ENCODE measurements at places on chromosomes 5 and 9.

- DNase-seq, result no peak
These were observed 13.5 kb downstream of the EFCAB9 start for GRCh38 chr5:172207511-172207910.

- no peak for DNase-seq
These were observed 56.0 kb upstream of the UBTD2 start for GRCh38 chr5:172339264-172340180.

DNA sequence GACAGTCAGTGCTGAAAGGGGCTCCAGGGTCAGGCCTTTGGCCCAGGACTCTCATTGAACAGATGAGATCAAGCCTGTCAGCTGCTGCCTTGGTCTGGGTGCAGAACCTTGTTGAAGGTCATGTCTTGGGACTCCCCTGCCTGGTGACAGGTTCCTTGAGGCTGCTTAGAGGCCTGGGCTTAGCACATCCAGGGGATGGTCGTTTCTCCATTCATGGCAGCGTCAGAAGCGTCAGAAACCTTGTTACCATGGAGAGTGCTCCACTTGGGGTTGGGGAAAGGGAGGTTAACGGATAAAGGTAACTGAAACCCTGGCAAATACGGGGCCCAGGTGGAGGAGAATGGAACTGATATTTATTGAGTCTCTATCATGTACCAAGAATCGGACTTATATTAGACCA lies 8.8 kb downstream of the ARPC5L start:
- no peak for DNase-seq

DNA sequence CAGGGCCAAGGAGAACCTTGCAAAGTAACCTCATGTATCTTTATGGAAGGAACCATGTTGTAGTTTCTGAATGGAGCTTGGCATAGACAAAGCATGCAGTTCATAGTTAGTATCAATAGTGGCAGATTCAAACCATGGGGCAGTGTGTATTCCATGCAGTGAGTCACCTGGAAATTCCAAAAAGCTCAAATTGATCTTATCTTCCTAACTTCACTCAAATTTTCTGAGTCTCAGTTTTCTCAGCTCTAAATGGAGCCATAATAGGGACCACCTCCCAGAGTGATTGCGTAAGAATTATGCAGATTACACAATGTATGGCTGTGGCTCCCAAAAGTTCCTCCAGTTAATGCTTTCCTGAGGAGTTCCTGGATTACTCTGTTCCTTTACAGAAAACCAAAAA lies 549.9 kb upstream of the KLF4 start:
- DNase-seq, result no peak

DNA sequence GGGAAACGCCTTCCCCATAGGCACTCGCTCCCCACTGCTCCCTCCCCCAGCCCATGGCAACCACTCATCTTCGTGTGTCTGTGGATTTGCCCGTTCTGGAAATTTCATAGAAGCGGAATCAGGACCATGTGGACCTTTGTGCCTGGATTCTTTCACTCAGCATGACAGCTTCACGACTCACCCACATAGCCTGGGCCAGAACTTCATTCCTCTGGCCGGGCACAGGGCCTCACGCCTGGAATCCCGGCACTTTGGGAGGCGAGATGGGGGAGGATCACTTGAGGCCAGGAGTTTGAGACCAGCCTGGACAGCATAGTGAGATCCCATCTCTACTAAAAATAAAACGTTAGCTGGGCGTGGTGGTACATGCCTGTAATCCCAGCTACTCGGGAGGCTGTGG lies 12.1 kb upstream of the DIPK1B start:
- no peak for DNase-seq

DNA sequence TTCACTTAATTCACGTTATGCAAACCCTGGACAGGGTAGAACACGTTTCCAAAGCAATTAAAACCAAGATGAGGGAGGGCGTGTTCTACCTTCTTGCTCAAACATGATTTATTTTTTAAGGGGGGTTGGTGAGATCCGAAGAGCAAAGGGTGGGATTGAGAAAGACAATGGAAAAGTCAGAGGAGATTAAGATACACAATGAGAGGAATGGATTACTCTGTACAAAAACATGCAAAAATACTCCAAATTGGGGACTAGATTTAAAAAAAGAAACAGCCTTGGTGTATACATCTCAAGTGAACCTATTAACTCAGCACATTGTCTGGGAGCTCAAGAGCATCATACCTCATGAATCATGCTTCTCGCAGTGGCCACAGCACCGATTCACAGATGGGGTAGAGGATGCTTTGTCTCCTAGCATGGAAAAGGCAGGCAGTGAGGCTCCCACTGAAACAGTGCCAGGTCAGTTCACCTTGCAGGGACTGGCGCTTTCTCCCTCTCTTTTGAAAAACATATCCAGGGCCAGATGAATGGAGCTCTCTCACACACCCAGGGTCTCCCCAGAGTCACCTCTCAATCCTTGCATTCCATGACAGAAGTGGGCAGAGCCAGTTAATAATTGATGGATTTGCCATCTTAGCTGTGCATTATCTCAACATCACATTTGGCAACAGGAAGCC lies 459.7 kb downstream of the BNC2 start:
- DNase-seq, result no peak

- no peak for DNase-seq
These were observed 535.6 kb upstream of the MEF2C start for GRCh38 chr5:89418407-89419085.

GRCh38 chr9:5551368-5552150 lies 41.2 kb downstream of the PDCD1LG2 start:
- no peak for DNase-seq

GRCh38 chr9:129879103-129879699 lies 43.9 kb downstream of the USP20 start:
- no peak for DNase-seq

DNA sequence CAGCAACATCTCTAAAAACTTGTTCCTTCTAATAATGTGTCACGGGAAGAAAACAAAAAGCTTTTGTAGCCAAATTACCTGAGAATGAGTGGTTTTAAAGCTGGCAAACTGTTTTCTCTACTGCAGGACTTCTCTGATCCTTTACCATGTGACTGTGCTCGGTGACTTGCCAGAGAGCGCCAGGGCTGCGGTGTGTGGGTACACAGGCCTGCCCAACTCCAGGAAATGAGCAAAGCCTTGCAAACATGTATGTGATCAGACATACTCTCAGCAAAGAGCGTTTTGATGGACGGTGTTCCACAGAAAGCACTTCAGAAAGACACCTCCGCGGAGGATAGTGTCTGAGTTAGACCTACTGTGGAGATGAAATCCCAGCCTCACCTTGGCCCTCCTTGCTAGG lies 157.3 kb downstream of the SPOCK1 start:
- no peak for DNase-seq

DNA sequence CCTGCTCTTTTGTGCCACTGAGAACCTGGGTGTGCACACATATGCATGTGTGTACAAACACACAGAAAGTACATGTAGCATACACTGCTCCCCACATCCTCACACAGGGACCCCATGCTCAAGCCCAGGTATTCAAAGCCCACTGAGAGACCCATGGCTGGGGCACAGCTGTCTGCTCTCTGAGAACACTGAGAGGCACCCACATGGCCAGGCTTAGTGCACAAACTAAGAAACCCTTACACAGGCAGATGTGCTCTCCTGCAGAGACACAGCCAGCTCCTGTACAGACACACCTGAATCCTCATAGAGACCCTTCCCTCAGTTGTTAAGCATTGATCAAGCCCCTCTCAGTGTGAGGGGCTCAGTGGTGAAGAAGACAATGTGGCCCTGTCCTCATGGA lies 92.5 kb downstream of the CACNA1B start:
- no peak for DNase-seq

DNA sequence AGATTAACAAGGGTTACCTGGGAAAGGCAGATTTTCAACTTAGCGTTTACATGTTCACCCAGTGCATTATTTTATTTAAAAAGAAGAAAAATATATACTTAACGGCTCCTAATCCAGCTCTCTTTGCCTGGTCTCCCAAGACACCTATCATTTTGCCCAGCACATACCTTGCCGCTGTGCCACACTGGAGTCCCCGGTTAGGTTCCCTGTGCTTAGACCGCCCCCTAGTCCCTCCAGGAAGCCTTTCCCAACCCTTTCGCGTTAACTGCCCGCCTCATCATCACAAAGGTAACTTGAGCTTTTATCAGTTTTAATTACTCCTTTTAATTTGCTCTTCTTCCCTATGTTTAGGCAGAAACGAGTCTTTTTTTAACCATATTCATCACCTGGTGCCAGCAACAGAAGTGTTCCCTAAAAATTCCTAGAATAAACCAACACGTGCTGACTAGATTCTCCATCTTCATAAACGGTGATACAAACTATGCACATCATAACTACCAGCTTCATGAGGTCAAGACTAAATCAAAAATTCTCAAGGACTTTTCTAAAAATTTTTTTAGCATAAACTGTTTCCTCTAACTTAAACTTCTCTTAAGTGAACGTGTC lies 19.7 kb downstream of the DNAJA1 start:
- no peak for DNase-seq

- DNase-seq, result no peak
These were observed 40.2 kb upstream of the TAS2R1 start for GRCh38 chr5:9670371-9670770.

- DNase-seq, result no peak
These were observed 117.2 kb downstream of the SLC25A46 start for GRCh38 chr5:110855961-110856360.

DNA sequence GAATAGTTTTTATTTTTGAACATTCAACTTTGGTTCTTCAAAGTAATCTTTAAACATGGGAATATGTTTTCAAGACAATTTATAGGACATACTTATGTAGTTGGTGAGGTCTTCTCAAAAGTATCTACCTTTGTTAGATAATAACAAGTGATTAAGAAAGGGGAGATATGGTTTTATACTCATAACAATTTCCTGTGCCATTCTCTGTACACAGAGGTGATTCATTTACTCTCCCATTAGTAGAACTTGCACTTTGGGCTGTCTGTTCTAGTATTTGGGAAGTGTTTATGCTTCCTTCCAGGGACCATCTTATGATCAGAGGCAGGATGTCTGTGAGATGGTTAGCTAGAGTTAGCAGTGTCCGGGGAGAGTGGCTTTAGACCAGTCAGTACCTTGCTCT lies 15.2 kb downstream of the LSM11 start:
- no peak for DNase-seq

DNA sequence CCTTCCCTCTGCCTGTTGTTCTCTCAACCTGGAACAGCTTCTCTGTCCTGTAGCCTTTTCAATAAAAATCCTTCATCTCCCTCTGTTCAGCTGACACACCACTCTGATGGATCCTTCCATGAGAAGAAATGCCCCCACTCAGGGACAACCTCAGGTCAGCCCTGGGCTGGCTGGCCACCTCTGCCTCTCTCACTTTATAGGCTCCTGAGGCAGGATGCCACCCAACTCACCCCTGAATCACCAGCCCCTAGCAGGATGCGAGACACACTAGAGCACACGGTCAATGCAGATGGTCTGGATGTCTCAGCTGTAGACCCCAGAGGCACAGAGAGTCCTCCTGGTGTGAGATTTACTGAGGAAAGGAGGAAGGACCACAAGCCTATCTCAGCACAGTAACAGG lies 93.8 kb downstream of the GABBR2 start:
- DNase-seq, result no peak

GRCh38 chr9:70262366-70262765 lies 3.6 kb downstream of the SMC5 start:
- DNase-seq, result no peak

GRCh38 chr5:83687124-83687619 lies 33.5 kb downstream of the HAPLN1 start:
- DNase-seq, result no peak

DNA sequence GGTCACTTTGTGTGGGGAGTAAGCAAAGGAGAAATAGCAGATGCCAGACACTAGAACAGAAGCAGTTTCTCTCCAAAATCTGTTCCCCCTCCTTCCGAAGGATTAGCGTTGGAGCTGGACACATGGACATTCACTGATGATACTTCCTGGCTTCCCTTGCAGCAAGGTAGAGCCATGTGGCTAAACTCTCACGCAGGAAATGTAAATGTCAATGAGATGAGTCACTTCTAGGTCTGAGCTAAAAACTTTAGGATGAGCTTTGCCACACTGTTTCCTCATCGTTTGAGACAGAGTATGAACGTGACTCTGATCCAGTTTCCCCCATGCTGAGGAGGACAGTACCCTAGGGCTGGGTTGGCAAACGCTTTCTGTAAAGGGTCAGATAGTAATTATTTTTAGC lies 5.1 kb downstream of the BHMT2 start:
- DNase-seq, result no peak

GRCh38 chr5:58505971-58506640 lies 14.9 kb downstream of the GAPT start:
- DNase-seq, result no peak

DNA sequence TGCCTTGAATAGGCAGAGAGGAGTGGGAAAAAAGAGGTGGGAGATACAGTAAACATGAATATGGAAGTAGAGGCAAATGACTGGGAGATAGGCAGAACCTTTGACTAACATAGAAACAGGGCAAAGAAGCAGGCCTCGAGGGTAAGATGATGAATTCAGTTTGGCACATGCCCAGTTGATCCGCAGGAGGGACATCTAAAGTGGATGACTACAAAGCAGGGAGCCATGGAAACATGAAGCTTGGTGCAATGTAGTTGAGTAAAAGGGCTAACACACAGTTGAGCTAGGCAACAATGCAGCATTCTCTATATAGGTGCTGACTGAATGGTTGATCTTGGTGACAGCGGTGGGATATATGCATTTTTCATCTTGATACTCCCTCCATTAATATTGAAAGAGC lies 253.8 kb downstream of the DMRT2 start:
- DNase-seq, result no peak

DNA sequence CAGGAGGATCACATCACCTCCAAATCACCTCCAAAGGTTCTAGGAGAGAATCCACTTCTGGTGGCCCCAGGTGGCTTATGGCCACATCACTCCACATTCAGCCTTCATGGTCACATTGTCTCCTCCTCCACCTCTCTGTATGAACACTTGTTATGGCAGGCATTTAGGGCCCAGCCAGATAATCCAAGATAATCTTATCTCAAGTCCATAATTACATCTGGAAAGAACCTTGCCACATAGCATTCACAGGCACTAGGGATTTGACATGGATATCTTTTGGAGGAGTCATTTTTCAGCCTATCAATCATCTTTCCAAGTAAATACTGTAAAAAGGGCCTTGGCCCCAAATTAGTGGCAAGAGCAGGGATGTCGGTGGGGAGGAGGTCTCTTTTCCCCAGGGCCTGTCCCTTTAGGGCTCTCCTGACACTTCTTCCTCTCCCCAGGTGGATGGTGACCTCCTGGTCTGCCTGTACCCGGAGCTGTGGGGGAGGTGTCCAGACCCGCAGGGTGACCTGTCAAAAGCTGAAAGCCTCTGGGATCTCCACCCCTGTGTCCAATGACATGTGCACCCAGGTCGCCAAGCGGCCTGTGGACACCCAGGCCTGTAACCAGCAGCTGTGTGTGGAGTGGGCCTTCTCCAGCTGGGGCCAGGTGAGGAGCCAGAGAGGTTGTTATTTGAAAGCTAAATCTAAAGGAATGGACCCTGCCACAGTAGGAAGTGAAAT lies 140.9 kb downstream of the SAXO1 start:
- DNase-seq, result no peak

GRCh38 chr5:16618138-16618897 lies 1.5 kb upstream of the RETREG1 start:
- no peak for DNase-seq

All from activated CD4-positive, alpha-beta T cell treated with anti-CD3 and anti-CD28 coated beads, Interleukin-2, amount 50 U/mL, for 48 hours (primary cell).